Naive B cell (primary cell): ENCODE measurements at places on chromosomes 6 and 20.

DNA sequence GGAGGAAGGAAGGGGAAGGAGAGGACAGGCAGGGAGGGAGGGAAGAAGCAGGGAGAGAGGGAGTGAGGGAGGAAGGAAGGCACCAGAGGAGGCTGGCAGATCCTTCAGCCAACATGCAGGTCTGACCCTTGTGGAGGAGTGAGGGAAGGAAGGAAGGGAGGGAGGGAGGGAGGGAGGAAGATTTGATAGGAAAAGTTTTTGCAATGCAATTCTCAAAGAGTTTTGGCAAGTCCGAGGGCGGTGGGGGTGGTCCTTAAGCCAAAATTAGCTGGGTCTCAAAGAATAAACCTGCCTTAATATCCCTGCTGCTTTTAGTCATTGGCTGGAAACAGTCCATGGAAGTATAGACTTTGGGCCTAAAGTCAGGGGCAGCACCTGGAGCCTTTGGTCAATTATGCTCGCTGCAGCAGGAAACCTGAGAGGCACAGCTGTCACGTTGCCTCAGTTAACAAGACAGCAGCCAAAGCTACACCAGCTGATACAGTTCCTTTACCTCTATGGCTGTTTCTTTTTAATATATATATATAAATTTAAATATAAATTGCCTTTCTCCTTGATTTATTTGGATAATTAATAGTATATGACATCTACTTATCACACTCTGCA is 115.7 kb upstream of the RALGAPA2 start:
- DNase-seq = no peak

DNA sequence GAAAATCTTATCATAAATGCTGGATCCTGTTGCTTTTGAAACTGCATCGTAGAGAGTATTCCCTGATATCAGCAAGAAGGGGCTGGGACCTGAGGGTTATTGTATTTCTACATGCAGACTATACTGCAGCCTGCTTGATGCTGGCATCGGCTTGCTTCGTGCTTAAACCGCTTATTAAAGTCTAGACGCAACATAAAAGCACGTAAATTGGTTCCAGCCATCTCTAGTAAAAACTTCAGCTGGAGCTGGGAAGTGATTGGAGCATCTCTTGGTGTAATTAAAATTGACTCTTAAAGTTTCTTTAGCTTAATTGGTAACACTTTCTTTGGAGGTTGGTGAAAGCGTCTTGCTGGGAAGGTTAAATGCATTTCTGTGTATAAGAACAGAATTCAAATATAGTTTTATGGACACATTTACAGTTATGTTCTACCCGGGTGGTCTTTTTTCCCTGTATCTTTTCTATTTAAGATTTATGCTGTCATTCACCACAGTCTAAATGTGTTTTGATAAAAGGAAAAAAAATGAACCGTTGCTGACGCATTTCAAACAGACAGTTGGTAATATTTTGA is 139.0 kb upstream of the JAG1 start:
- DNase-seq = no peak

- no peak for DNase-seq
Observed at GRCh38 chr6:165729307-165729936, 66.4 kb upstream of the PDE10A start.

DNA sequence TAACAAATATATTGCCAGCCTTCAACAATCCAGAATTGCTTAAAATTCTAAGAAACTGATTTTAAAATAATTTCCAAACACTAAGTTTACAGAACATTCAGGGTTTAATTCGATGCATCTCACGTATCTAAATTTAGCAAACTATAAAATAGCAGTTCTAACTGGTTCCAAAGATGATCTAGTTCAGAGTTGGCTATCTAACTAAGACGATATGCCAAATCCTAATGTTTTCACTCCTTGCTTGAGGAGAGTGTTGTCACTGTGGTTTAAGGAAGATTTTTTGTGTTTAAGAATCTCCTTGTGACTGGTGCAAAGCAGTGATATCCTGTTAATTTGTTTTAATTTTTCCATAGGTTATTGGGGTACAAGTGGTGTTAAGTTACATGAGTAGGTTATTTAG is 311.5 kb upstream of the ID4 start:
- no peak for DNase-seq

GRCh38 chr6:28334286-28335039 is 1.5 kb downstream of the ZSCAN31 start:
- no peak for DNase-seq

DNA sequence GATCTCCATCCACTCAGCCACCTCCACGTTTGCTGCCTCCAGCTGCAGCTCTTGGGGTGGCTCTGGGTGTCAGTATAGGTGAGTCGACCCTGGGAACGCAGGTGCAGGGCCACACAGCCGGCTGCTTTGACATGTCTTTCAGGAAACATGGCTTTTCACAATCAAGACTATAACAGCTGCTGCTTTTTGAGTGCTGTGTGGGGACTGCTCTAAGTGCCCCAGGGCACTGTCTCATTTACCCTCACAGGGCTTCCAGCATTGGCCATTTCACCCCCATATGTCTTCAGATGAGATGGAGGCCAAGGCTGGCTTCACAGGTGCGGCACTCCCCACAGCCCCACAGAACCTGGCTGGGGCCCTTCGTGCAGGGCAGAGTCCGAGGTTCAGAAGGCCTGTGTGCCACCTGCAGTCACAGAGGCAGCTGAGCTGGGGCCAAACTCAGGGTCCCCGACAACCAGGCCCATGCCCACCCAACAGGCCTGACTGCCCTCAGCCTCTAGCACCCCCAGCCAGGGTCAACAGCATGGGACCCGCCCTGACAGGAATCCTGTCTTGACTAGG is 14.9 kb upstream of the CST7 start:
- DNase-seq = no peak

- no peak for DNase-seq
Observed at GRCh38 chr20:6014017-6014416, 39.8 kb downstream of the LRRN4 start.

DNA sequence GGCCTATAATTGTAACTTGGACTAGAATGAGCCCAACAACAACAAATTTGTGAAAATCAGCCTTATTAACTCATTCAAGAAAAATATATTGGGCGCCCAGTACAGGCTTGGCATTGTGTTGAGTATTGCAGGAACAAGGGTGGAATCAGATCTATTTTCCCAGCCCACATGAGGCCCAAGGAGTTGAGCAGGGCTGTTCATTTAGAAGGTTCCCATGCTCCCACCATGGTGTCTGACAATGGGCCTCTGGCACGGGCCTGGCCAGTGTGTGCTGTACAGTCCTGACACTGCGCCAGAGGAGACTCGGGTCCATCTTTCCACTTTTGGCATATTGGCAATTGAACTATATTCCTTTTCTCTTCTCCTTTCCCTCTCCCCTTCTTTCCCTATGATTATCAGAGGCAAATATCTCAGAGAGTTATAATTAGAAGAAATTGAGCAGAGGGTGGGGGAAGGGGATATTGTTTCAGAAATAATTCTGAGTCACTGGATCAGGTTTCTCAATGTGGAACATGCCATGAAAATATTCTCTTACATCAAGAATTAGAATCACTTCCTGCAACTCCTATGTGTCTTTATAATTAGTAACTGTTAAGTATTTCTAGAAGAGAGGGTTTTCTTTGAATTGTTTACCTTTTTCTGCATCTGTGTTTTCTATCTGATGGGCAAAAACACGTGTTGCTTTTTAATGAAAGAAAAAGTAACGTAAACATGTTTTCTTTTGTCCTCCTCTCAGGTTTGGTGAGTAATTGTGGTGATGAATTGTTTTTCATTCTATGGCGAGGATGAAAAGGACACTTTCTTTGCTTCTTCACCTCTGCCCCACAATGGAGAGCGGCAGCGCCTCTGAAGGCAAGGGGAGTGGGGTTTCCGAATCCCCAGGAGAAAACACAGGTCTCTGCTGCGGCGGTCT is 209.4 kb downstream of the FOXA2 start:
- no peak for DNase-seq

GRCh38 chr6:118288355-118289124 is 259.6 kb upstream of the PLN start:
- DNase-seq = no peak

GRCh38 chr6:39731565-39731964 is 6.4 kb upstream of the KIF6 start:
- no peak for DNase-seq

DNA sequence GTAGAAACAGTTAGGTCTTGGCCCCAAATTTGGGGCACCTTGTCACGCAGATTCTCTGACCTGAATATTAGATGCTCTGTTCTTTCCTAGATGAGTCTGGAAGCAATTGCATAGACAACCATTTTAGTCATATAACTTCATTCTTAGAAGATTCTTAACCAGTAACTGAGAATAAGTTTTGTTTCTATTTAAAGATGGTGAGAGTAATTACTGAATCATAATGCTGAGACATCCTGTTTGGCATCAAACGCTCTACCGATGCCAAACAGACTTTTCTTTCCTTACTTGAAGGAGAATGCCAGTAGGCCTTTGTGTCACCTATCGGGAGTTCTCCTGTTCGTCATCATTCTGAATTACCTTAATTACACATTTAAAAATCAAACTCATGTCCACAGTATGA is 131.6 kb upstream of the ID4 start:
- no peak for DNase-seq

- no peak for DNase-seq
Observed at GRCh38 chr20:57717797-57718196, 8.0 kb upstream of the PMEPA1 start.

- no peak for DNase-seq
Observed at GRCh38 chr20:63043348-63044203, 36.8 kb upstream of the BHLHE23 start.

DNA sequence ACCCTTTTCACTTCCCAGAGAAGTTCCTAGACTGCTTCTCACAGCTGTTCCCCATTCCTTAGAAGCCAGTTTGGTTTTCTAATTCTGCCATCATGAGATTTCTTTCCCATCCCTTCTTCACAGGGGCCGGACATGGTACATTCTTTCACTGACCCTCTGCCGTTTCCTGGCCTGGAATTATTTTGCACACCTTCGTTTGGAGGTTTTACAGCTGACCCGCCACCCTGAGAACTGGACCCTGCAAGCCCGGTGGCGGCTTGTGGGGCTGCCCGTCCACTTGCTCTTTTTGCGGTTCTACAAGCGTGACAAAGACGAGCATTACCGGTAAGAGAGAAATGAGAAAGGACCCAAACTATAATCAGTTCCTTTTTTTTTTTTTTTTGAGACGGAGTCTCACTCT is 4.2 kb downstream of the C6orf136 start:
- no peak for DNase-seq

GRCh38 chr6:154113392-154113791 is 74.4 kb downstream of the OPRM1 start:
- DNase-seq = no peak

GRCh38 chr6:143867236-143867635 is 3.0 kb downstream of the ZC2HC1B start:
- DNase-seq = no peak

DNA sequence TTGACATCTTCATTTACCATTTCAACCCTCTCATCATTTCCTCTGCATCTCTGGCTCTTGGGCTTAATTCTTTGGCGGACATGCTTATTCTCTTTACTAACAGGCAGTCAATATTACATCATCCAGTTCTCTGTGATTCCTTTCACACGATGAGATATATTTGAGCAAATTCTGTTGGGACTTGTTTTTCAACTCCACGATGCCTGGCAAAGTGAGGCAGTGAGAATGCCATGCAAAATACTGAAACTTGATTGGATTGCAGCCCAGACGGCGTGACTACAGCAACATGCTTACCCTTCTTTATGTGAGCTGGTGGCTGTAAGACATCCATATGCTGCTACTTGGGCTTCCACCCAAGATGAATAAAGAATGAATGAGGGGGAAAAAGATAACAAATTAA is 101.7 kb upstream of the SPACA1 start:
- DNase-seq = no peak

DNA sequence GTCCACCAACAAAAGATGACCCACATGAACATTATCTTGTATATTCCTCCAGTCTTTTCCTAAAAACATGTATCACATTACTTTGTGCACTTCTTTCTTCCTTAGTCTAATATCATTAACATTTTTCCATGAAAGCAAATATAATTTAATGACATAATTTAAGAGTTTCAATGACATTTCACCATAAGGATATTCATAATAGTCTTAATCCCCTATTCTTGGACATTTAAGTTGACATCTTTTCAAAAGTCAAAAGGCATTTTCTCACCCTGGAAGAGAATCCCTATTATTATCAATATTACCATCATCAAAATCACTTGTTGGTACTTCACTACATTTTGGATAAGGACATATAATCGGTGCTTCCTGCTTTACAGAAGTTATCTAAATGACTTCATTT is 31.3 kb downstream of the EPHA7 start:
- DNase-seq = no peak

DNA sequence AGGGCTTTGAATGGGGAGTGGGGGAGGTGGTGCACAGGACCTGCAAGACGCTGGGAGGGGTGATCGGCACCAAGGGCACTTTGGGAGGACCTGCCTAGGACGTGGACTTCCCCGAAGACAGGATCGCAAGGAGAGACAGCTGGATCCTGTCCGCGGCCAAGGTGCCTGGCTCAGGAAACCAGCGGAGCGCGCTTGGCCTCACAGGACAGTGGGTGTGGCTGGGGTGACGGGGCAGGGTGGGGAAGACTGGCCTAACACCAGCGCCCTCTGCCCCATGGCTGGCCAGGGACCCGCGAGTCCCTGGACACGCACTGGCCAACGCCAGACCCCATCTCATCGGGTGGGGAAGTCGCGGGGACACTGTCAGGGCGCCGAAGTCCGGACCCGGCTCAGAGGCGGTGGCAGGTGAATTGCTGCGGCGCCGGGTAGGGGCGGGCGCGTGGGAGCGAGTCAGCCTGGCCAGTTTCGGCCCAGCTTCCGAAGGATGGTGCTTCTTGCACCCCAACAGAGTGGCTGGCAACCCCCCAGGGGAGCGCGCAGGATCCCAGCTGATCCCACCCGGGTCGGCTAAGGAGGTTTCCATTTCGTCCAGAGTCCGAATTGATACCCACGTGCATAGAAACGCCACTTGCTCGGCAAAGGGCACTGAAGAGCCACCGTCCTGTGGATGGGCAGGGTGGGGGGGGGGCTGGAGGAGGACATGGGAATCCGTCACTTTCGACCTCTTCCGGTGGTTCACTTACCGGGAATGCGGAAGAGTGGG is 785 bp upstream of the THBD start:
- no peak for DNase-seq

GRCh38 chr6:40543776-40544175 is 43.4 kb downstream of the LRFN2 start:
- DNase-seq = no peak

- DNase-seq = no peak
Observed at GRCh38 chr6:91387290-91388059, 800.6 kb upstream of the MAP3K7 start.

DNA sequence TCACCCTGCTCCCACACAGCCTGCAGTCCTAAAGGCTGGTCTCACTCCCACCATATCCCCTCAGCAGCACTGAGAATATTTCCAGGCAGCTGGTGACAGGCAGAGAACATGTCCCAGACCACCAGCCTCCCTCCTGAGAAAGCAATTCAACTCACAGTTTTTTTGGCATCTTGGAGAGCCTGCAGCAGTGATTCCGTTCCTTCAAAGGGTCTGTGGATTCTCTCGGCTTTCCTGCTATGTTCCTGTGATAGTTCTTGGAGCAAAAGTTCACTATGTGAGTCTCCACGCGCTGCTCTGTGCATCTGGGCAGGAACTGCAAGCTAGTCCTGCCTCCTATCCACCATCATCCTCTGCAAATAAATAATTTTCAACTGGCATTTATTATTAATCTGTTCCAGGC is 448.3 kb upstream of the HSF2 start:
- DNase-seq = no peak
